Naive thymus-derived CD4-positive, alpha-beta T cell (primary cell): ENCODE measurements at places on chromosomes 4 and X. TPM values are rescaled to one million over a fixed set of nuclear protein-coding genes. Genes with fewer than 3 reads are reported as not detected.

GRCh38 chrX:10108288-10108687, 48.5 kb upstream of the CLCN4 start:
- no peak for DNase-seq
- peaks cover 65% of the 10 kb centered on the region for H3K4me1 ChIP-seq
- H3K36me3 ChIP-seq, result no peaks in the 10 kb centered on the region
- H3K27ac ChIP-seq, result peak overlapping the region; percentile 81
- H3K27me3 ChIP-seq, result no peaks in the 10 kb centered on the region

- no peaks in the 10 kb centered on the region for H3K27me3 ChIP-seq
- DNase-seq, result no peak
- H3K4me1 ChIP-seq, result no peaks in the 10 kb centered on the region
Measured at GRCh38 chr4:19262467-19262866, 989.2 kb upstream of the SLIT2 start.

- H3K4me3 ChIP-seq, result no peak overlapping the region
- H3K4me1 ChIP-seq, result no peaks in the 10 kb centered on the region
- no peaks in the 10 kb centered on the region for H3K27me3 ChIP-seq
- no peaks in the 10 kb centered on the region for H3K36me3 ChIP-seq
- no peak overlapping the region for H3K27ac ChIP-seq
Measured at GRCh38 chr4:172546782-172547181, 621.8 kb upstream of the GALNT7 start.

GRCh38 chr4:128424527-128425497, 137.2 kb upstream of the PGRMC2 start:
- DNase-seq, result no peak
- no peaks in the 10 kb centered on the region for H3K36me3 ChIP-seq
- no peak overlapping the region for H3K4me3 ChIP-seq
- no peaks in the 10 kb centered on the region for H3K4me1 ChIP-seq
- H3K27ac ChIP-seq, result no peak overlapping the region
- no peaks in the 10 kb centered on the region for H3K27me3 ChIP-seq

DNA sequence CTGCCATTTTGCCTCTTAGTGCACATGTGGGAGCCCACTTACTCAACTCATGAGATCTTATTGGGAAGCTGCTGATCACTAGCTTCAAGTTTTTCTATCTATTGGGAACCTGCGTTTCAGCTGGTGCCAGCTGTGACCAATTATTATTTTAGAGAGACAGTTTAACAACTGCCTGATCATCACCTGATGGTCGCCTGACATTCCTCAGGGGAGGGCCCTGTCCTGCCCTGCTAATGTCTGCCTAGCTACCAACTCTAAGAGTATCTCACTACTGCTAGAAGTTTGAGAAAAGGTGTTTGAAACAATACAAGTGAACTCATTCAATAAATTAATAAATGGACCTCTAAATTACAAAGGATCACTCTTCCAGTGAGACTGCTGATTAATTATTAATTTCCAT, 95.5 kb downstream of the PCDH7 start:
- no peak overlapping the region for H3K4me3 ChIP-seq
- no peak for DNase-seq
- H3K27me3 ChIP-seq, result no peaks in the 10 kb centered on the region
- no peak overlapping the region for H3K27ac ChIP-seq
- no peaks in the 10 kb centered on the region for H3K36me3 ChIP-seq

DNA sequence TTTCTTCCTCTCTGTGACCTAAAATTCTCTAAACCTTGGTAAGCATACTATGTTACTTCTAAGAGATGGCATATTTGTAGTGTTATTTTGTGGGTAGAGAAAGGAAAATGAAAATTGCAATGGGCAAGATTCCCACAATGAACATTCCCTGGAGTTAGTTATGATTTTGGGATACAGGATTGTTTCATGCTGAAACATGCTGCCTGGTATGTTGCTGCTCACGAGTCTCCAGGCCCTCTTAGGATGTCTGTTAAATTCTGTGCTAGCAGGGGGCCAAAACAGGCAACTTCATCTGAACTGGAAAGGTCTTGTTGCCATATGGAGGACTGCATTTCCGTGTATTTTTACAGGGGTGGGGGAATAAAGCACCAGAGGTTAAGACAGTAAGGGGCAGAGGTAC, 18.9 kb upstream of the MSMO1 start:
- DNase-seq, result no peak
- no peaks in the 10 kb centered on the region for H3K27me3 ChIP-seq
- no peaks in the 10 kb centered on the region for H3K36me3 ChIP-seq
- H3K27ac ChIP-seq, result no peak overlapping the region
- H3K4me1 ChIP-seq, result no peaks in the 10 kb centered on the region
- H3K4me3 ChIP-seq, result no peak overlapping the region

- no peaks in the 10 kb centered on the region for H3K27me3 ChIP-seq
- no peaks in the 10 kb centered on the region for H3K36me3 ChIP-seq
- H3K4me1 ChIP-seq, result no peaks in the 10 kb centered on the region
Measured at GRCh38 chr4:182271731-182272130, 28.5 kb downstream of the TENM3 start.

GRCh38 chrX:68646421-68646820, 1.0 kb upstream of the STARD8 start:
- H3K4me1 ChIP-seq, result no peaks in the 10 kb centered on the region
- no peak overlapping the region for H3K27ac ChIP-seq
- no peaks in the 10 kb centered on the region for H3K36me3 ChIP-seq

Gene FAM9B
- polyA plus RNA-seq, result not detected

Gene FAAH2
- 16.9 TPM for polyA plus RNA-seq

Gene POLN
- 0.17 TPM for polyA plus RNA-seq

Gene HAND2
- not detected for polyA plus RNA-seq

Gene SSX2B
- polyA plus RNA-seq, result not detected

Gene DGAT2L6
- not detected for polyA plus RNA-seq

Gene BMP3
- polyA plus RNA-seq, result not detected

Gene SPANXN5
- not detected for polyA plus RNA-seq

Gene GUCY1B1
- polyA plus RNA-seq, result not detected
